ENCODE measurements at places on chromosomes 4 and X.

DNA sequence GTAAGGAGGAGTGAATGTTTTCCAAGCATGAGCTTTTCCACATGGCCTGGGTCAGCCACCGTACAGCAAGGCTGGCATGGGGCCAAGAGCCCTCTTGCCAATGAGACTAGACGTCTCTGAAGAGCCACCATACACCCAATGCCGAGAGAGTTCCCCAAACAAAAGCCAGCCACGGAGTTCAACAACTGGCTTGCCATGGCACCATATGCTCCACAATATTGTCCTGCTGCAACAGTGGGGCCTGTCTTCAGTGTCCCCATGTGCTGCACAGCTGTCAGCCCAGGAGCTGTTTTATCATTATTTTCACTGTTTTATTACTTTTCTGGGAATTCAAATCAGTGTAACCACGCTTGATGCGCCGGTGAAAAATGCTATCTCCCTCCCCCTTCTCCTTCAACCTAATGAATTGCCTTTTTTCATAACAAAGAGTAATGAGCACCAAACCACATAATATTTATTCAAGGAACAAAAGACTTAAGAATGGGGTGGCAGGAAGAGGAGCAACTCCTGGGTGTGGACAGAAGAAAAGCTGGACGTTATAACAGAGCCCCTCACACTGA lies 18.4 kb downstream of the MAML3 start:
- peak; percentile 60 for DNase-seq

GRCh38 chr4:85736571-85736970 lies 261.6 kb downstream of the ARHGAP24 start:
- DNase-seq, result no peak

- DNase-seq, result no peak
These were observed 27.4 kb upstream of the CCSER1 start for GRCh38 chr4:90099812-90100211.

DNA sequence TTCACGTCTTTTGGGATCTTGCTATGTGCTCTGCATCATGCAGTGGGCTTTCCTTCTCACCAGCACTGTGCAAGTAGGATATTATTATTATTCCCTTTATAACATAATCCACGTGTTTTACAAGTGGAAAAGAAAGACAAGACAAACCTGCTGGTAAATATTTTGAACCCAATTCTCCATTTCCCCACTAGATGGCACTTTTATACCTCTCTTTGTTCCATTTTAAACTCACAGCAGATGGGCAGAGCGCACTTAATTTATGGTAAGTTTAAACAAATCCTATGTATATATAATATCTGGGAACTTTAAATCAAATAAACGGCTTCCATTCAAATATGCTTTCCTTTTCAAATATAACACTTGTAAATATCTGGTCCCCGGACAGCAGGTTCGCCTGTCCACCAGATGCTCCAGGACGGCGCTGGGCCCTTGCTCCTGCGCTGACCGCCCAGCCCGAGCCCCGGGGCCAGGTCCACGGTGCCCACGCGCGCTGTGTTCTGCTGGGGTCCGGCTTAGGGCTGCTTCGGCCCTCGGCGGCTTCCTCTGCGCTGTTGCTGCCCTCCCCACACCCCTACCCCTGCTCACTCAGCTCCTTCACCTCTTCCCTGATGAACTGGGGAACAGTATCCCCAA lies 31.1 kb downstream of the F11 start:
- no peak for DNase-seq

GRCh38 chrX:37010496-37010895 lies 2.3 kb downstream of the FAM47C start:
- no peak for DNase-seq

- DNase-seq, result no peak
These were observed 87.2 kb downstream of the RASL11B start for GRCh38 chr4:52949336-52949735.

- DNase-seq, result no peak
These were observed 23.6 kb downstream of the MORC4 start for GRCh38 chrX:106976416-106976815.

DNA sequence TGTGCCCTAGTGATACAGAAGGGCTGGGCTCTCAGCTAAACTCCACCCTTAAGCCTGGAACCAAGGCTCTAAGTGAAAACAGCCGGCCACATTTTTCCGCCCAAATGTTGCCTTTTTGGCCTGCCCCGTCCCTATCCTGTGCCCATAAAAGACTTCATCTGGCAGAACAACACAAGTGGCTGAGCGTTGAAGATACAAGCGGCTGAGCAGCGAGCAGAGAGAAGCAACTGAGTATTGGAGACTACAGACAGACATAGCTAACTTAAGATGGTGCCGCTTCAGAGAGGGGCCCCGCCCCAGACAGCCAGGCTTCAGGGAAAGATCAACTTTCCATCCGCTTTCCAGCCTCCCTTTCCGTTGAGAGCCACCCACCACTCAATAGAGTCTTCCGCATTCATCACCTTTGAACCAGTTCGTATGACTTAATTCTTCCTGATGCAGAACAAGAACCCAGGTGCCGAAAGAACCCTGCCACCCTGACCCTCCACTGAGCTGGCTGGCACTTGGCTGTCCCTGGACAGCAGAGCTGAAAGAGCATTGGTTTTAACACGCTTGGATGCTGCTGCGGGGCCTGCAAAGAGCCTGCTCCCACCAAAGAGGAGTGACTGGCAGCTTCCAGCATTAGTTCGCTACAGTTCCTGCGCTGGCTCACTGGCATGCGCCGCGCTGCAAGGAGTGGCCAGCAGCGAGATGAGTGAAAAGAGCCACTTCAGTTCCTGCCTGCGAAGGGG lies 853.2 kb upstream of the INTU start:
- DNase-seq, result no peak

- no peak for DNase-seq
These were observed 153.7 kb downstream of the CBR4 start for GRCh38 chr4:168856312-168856711.

DNA sequence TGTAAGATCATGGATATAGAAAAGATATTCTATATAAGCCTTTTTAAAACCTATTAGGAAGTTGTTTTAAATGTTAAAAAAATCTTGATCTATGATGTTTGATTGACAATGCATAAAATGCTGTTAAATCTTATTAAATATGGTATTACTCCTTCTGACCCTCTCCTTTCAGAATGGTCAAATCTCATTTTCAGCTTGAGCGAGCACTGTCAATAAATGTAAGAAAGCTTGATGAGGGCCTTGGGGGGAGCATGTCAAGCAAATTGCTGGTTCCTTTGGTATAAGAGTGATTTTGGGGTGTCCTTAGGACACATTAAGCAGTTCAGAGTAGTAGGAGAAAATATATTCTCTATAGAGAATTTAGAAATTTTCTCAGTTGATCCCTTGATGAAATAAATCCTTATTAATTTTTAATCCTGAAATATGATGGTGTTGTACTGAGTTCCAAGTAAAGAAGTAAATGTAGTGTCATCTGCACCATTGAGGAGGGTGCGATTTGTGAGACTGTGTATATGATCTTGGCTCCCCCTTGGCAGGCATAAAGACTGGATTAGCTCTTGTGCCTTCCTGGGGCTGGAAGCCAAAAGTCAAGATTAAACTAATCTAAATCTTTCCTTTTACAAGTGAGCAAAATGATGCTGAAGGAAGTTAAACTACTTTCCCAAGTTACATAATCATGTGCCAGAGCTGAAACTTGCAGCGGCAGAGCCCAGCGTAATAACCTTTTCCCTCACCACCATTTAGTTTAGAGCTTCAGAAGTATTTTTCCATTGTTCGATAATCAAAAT lies 82.6 kb upstream of the ANK2 start:
- no peak for DNase-seq

GRCh38 chr4:113159942-113160545 lies 110.6 kb downstream of the ANK2 start:
- no peak for DNase-seq

DNA sequence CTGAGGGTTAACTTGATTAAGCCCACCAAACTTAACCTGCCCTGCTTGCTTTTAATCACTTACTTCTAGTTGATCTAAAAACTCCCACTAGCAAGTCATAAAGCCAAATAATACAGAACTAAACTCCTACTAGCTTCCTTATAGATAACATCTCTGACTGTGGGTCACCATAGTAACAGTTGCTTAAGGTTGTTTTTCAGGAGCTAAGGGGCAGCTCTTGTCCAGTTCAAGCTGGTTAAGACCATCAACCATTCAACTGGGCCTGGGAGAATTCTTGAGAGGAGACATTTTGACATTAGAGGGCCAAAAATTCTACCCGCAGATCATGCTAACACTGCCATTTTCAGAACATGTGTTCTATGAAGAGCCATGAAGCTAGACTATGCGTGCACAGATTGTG lies 67.0 kb downstream of the UCHL1 start:
- DNase-seq, result no peak

GRCh38 chrX:154373340-154374306 lies 811 bp downstream of the FLNA start:
- peak; percentile 68 for DNase-seq

GRCh38 chr4:88078579-88078978 lies 71.1 kb downstream of the PKD2 start:
- no peak for DNase-seq

DNA sequence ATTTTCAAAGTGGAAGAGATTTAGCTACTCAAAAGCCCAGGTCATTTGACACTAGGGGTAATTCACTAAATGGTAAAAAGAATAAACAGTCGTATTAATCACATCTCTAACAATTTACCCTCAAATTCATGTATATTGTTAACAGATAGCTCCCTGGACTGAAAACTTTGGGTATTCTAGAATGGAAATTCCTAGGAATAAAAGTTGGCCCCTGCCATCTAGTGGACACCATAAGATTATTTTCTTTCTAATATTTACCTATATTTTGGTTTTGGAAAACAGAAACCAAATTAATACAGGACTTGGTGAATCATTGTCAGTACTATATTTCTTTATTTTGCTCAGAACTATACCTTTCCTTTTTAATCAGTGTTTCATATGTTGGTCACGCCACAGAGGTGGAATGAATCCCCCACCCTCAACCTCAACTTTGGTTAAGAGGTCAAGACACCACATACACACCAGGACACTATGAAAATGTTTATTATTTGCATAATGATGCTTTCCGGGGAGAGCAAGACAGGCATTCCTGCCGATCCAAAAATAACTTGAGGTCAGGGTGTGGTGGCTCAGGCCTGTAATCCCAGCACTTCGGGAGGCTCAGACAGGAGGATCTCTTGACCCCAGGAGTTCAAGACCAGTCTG lies 96.2 kb upstream of the APOOL start:
- DNase-seq, result no peak

- no peak for DNase-seq
These were observed 34.9 kb upstream of the PPP2R2C start for GRCh38 chr4:6507345-6507744.

GRCh38 chr4:151324124-151324751 lies 1.2 kb downstream of the SH3D19 start:
- DNase-seq, result no peak

DNA sequence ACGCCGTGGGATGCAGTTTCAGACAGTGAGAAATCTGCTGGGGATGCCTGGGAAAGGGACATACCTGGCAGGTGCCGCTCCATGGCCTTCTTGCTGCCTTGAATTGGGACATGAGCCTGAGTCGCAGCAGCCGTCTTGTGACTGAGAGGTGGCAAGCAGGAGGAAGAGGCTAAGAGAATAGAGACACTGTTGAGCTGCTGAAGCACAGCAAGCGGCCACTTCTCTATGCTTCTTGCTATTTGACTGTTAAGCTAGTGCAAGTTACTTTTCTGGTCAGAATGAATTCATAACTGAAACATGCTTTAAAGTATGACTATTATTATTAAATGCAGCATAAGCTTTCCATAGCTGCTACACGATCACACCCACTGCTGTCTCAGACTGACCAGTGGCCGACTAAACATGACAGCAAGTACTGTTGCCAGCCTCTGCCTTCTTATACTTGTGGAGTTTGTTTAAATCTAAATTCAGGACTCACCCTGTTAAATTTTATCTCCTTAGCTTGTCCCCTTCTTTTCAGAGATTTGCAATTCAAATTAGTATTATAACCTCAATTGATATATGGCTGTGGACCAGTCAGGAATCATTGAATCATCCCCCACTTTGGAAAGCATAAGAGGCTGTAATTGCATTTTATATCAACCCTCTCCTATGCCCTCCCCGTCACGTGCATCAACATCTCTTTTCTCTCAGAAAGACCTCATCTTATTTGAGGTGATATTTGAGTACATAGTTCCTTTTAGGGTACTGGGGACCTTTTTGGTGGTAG lies 24.8 kb upstream of the ACSL1 start:
- DNase-seq, result no peak

DNA sequence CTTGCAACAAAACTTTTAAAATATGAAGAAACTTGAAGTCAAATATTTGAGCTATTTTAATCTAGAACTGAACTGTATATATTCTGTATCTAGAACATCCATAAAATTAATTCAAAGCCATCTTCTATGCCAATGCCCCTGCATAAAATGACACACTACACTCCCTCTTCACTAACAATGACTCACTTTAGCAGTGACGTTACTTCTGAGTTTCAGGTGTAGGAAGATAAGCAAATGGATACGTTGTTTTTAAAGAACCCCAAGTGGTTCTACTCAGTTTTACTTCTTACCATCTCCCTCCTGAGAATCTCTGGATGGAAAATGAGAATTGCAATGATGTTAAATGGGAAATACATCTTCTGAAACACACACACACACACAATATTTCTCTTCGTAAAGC lies 45.2 kb downstream of the CXXC4 start:
- no peak for DNase-seq

- DNase-seq, result no peak
These were observed 12.6 kb downstream of the SYN1 start for GRCh38 chrX:47607091-47607490.

- no peak for DNase-seq
These were observed 1865.5 kb upstream of the TENM3 start for GRCh38 chr4:180377741-180378140.

GRCh38 chr4:147351083-147351787 lies 129.7 kb upstream of the EDNRA start:
- DNase-seq, result no peak

DNA sequence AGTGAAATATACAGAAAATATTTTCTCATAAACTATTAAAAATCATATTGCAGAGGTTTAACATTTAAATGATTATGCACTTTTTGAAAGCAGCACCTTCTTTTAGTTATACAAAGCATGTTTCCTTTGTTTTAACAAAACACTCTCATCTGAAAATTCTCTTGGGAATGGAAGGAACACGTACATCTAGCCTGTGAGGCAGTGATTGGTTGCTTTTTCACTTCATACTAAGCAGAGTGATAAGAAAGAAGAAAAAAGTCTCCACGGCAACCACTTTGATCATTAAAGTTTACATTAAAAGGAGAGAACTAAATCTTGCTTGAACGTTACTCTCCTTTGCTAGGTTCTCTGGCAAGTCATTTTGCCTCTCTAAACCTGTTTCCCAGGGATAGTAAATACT lies 41.7 kb upstream of the H2AZ1 start:
- no peak for DNase-seq

GRCh38 chrX:136765821-136766356 lies 14.8 kb downstream of the ARHGEF6 start:
- no peak for DNase-seq

- no peak for DNase-seq
These were observed 46.5 kb upstream of the CPLX1 start for GRCh38 chr4:872241-872981.

GRCh38 chr4:76982638-76983584 lies 33.4 kb downstream of the SEPTIN11 start:
- DNase-seq, result no peak

- DNase-seq, result no peak
These were observed 63.0 kb upstream of the HHIP start for GRCh38 chr4:144582975-144583374.
